ENCODE measurements at places on chromosomes 13 and 19.

DNA sequence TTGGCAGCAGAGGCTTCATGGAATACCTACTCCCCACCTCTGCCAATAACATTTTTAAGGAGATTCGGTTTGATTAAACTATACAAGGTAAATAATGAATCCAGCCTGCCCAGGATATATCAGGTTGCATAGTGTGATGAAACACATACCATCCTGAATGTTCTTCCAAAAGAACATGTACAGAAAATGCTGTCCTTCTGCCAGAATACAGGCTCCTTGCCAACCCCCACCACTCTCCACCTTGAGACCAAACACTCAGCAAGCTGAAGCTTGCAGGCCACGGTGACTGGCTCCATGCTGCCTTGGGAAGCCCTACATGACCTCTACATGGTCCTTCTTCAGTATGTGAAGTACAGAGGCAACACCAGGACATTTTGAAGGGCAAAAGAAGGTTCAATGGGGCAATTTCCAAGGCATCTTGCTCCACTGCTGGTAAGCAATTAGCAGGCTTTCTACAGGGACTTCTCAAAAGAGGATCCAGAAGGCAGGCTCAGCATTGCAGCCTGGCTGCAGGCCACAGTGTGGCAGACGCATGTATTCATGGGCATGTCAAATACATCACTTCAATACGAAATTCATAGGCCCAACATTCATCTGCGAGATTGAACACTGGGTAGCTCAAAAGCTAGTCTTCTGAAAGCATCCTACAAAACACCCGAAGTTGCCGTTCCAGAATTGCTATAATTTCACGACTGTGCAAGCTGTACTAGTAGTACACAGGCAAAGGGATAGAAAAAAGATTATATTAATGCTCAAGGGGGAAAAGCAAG, 62.4 kb upstream of the SERP2 start:
- DNase-seq = no peak

DNA sequence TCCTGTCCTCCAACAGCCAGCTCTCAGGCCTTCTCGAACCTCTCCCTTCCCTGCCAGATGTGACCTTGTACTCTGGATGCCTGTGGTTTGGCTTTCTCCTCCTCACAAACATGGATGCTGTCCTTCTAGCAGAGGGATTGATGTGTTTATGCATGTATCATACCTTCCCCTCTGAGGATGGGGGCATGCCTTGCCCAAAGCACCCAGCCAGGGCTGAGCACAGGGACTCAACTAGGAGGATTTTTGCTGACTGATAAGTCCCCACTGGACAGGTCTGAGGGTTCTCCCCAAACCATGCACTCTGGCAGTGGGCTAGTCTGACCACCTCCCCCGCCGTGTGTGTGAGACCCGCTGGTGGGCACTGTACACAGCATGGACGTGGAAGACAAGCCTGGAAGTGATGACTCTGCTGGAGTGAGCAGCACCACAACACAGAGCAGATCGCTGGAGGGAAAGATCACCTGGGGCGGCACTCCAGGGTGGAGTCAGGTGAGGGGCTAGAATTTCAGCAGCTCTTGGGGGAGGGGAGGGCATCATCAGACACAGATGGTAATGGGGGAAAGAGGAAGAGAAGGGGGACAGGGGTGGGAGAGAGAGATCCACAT, 360.3 kb upstream of the ZNF507 start:
- DNase-seq = no peak

DNA sequence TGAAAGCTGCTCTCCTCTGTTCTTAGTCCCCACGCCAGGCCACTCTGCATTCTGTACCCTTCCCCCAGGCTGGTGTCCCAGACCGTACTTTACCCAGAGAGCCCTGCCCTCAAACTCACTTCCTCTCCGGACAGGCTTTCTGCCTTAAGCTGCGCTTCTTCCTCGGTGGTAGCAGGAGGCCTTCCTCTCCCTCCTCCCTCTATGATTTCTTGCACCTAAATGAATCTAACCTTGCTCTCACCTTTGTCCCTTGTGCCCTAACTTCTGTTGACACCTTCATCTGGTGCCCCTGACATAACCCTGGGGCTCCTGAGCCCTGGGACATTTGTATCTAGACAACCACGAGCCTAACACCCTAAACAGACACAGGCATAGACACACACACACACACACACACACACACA, 29.6 kb upstream of the CEACAM21 start:
- DNase-seq = no peak

DNA sequence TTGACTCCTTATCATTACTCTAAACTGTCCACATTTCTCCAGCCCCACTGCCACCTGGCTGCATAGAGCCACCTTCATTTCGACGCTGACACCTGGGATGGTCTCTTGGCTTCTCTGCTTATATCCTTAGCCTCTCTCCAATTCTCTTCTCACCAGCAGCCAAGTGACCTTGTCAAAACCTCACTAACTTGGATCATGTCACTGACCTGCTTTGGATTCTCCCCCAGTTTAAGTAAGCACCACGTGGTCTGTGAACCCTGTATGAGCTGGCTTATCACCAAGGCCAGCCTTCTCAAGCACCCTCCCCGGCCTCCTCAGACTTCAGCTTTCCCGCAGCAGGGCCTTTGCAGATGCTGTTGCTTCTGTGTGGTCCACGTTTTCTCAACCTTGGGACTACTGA, 12.3 kb upstream of the GGACT start:
- no peak for DNase-seq

- no peak for DNase-seq
Measured at GRCh38 chr13:32413284-32413683, 14.6 kb downstream of the N4BP2L1 start.

DNA sequence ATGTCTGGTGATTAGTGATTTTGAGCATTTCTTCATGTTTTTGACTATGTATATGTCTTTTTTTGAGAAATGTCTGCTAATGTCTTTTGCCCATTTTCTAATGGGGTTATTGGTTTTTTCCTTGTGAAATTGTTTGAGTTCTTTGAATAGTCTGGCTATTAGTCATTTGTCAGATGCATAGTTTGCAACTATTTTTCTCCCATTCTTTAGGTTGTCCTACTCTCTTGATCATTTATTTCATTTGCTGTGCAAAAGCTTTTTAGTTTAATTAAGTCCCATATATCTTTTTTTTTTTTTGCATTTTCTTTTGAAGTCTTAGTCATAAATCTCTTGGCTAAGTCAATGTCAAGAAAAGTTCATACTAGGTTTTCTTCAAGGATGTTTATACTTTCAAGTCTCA, 449.8 kb downstream of the DACH1 start:
- DNase-seq = no peak

DNA sequence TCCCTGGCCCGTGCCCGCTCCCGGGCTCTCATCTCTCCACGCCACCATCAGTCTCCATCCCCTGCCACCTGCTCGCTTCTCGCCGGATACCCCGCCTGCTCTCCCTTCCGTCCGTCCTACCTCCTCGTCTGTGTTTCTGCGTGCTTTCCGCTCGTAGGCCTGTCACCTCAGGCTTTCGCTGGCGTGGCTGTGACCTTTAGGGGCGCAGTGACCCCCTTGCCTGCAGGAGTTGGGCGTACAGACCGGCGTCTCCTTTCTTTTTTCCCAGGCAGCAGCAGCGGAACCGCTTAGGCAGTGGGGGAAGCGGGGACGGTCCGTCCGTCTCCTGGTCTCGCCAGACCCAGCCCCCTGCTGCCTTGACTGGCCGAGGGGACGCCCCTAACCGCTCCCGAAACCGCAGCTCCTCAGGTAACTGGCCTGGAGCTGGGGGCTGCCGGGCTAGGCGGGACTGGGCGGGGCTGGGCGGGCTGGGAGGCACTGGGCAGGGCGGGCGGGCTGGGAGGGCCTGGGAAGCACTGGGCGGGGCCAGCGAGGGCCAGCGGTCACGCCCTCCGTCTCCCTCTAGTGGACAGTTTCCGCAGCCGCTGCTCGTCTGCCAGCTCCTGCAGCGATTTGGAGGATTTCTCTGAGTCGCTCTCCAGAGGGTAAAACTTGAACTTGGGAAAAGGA, 6.3 kb downstream of the PGLYRP1 start:
- DNase-seq = no peak

GRCh38 chr13:34628209-34628682, 313.8 kb upstream of the NBEA start:
- DNase-seq = no peak

GRCh38 chr13:31611214-31611613, 128.1 kb upstream of the RXFP2 start:
- DNase-seq = no peak

GRCh38 chr19:39017646-39018045, 14.7 kb downstream of the FBXO27 start:
- DNase-seq = no peak

DNA sequence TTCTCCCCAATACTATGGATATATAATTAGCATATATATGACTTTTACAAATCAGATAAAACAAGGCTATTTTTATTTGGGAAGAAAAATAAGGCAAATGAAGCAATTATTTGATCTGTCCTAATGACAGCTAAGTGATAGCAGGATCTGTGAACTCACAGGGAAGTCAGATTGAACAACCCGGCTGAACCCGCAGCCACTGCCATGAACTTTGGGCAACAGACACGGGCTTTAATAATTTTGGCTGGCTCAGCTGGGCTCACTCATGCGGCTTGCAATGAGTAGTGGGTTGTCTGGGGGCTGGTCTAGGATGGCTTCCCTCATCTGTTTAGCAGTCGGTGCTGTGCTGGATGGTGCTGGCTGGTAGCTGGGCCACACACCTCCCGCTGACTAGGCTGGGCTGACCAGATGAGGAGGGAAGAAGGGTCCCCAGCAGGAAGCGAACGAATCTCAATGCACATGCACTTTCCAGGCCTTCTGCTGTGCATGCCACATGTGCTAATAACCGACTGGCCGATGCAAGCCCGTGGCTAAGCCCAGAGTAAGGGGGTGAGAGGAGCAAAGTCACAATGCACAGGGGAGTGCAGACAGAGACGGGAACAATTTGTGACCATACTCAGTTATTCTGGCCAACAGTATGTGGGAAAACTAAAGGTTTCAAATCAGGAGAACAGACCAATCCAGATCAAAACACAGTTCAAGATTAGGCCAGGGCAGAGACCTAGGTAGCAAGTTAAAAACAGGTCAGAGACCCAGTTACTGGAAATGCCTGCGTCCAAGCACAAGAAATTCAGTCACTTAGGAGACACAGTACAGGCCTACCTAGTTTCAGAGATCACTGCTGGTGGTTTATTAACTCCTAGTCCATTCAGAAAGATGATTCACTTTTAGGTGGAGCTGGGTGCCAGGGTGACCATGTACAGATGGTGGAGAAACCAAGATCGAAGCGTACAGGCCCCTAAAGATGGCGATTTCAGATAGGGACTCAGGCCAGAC, 22.3 kb downstream of the CRYL1 start:
- no peak for DNase-seq

DNA sequence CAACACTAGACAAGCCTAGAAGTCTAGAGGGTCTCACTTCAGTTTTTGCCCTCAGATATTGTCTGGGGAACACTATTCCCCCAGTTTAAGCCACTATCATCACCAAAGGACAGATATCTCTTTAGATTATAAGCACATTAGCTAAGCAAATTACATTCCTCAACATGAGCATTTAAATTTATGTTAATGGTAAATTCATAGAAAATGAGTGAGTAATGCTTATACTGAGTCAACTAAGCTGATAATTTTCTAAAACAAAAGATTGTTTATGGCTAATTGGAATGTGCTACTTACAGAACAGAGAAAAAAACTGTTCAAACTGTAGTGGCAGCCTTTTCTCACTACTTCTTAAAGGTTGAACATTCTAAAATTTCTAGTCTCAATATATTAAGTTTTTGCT, 290.2 kb downstream of the SLITRK1 start:
- DNase-seq = no peak

- no peak for DNase-seq
Measured at GRCh38 chr13:24557081-24557480, 44.5 kb upstream of the PARP4 start.

DNA sequence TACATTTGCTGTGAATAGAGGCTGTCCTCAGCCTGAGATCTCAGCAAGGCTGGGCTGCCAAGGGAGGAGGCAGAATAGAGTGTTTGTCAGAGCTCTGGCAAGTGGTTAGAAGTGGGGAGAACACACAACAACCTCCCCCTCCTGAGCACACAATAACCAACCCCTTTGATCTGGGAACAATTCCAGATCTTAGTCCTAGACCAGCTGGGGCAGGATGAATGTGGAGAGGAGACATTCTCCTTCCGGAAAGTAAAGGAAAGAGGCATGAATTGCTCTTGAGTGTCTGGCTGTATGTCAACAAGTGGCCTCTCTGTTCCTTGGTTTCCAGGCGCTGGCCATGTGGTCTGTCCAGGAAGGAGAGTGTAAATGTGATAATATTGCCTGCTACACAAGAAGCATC, 114.9 kb upstream of the TMTC4 start:
- no peak for DNase-seq

DNA sequence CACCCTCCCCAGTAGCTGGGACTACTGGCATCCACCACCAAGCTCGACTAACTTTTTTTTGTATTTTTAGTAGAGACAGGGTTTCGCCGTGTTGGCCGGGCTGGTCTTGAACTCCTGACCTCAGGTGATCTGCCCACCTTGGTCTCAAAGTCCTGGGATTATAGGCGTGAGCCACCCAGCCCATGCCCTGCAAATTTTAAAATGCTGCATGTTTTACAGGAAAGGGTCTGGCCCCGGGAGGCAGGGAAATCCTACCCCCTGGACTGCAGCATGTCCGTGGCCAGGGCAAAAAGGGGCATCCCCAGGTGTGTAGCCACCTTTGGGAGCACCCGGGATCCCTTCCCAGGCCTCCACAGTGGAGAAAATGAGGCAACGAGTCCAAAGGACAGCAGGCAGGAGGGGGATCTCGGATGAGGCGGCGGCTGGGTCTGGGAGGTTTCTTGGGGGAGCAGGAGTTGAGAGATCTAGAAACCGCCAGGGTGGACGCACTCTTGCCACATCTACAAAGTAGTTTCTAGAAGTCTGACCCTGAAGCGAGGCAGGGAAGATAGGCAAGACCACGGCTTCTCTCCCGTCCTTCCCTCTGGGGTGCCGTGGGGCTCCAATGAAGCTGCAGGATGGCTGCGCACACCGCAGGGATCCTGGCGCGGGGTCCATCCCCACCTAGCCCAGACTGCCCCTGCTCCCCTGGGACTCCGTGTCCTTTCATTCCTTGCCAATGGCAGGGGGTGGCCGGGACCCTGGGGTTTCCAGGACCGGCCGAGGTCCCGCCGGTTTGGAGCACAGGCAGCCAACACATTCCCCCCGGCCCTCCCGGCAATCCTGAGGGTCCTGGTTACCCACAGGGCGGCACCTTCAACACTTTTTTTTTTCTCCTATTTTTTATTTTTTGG, 21.3 kb upstream of the ZBTB7A start:
- DNase-seq = no peak

DNA sequence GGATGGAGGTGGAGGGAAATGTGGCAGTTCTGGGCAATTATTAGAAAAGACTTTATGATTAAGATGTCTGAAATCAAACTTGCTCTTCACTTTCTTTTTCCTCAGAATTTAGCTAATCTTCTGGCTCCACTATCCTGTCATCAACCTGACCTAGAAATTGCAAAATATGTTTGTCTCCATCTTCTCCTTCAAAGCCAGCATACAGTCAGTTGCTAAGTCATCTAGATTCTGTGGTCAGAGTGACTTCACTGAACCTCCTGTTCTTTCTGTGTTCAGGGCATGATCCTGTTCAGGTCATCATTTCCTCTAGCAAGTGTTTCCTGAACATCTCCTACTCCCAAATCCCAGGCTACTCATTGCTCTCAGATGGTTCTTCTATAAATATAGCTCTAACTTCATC, 10.8 kb upstream of the CCNA1 start:
- DNase-seq = no peak
